ENCODE measurements at places on chromosomes 1 and 21.

GRCh38 chr1:207805841-207806421 is 54.1 kb downstream of the CD46 start:
- DNase-seq: no peak

- DNase-seq: no peak
Observed at GRCh38 chr21:25402134-25402961, 204.9 kb downstream of the MRPL39 start.

DNA sequence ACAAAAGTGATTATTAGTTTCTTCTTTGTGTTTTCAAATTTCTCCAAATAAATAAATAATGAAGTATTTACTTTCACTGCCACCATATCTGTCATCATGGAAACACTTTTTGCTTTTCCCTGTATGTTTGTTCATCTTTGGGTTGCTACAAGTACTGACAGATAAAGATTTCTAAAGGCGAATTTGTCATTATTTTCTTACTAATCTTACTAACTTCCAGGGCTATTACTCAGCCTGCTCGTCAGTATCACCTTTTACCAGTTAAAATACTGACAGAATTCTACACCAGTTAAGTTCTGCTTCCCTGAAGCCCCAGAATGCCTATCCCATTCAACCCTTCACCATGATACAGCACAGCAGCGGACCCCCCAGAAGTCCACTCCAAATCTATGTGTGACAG is 106.1 kb downstream of the CDC42BPA start:
- no peak for DNase-seq

DNA sequence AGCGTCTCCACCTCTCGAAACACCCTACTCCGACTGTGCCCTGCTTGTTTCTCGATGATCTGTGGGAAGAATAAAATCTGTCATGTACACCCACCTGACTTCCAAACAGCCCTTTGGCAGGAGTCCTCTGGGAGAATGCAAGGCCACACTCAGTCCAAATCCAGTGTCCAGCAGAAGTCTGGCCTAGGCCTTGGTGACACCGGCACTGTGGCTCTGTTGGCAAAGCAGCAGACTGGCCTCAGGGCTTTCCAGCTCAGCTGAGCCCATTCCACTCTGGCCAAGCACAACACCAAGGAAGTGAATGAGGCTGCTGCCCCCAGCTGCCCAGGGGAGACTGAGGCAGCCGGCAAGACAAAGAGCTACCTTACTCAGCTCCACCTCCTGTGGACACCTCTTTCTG is 25.1 kb upstream of the KNCN start:
- no peak for DNase-seq

DNA sequence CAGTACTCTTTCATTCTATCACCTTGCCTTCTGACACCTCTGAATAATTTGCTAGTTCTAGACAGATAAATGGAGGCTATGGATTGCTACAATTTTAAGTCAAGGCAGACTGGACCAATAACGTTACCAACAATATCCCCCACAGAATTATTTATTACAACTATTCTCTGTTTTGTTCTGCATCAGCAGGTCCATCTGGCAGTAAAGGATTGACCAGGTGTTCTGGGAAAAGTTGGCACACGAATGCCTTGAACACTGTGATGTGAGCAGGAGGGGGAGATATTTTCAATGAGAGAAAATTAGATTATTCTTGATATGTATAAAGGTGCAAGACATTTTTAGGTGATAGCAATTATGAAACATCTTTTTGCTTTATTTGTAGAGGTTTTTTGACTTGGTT is 718.8 kb upstream of the TMPRSS15 start:
- DNase-seq: no peak

DNA sequence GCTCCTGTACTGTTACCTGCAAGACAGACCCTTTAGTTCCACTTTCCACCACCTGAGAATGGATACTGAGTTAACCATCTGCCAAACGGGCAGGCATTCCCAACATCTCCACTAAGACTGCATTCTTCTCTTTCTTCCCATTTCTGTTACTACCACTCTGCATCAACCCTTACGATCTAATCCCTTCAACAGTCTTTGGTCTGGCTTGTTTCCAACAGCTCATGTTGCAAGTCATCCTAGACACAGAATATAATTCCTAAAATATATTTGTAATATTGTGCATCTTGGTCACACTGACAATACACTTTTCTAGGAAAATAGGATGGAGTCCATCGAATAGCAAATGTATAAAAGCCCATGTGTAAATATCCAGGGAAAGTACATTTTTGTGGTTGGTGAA is 166.7 kb downstream of the SIPA1L2 start:
- no peak for DNase-seq

GRCh38 chr1:44700573-44700972 is 26.1 kb downstream of the ARMH1 start:
- DNase-seq: no peak
